ENCODE measurements at places on chromosomes 11 and 22.

GRCh38 chr22:27726686-27727449 lies 74.7 kb downstream of the MN1 start:
- DNase-seq, result no peak

GRCh38 chr11:75603791-75604736 lies 42.0 kb downstream of the SERPINH1 start:
- DNase-seq, result no peak

GRCh38 chr11:130413405-130414106 lies 14.9 kb downstream of the ADAMTS8 start:
- DNase-seq, result no peak

DNA sequence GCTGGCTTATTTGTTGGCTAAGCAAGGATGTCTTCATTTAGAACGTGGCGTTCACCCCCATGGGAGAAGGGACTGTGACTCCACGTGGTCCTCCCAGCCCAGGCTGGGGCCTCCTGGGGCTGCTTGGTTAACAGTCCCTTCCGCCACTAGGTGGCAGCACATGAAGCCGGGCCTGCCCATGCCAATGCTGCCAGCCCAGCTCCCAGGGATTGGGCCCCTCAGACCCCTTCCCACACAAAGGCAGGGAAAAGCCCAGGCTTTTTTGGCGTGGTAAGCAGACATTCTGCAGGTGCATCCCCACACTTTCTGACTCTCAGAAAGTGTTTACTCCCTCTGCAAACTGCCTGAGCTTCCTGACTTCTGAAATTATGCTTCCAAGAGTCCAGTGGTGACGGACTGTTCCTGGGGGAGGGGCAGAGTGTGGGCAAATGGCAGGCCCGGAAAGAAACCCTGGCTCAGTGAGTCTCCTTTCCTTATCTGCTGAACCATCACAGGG lies 3.1 kb downstream of the CBX6 start:
- DNase-seq, result peak; percentile 91

DNA sequence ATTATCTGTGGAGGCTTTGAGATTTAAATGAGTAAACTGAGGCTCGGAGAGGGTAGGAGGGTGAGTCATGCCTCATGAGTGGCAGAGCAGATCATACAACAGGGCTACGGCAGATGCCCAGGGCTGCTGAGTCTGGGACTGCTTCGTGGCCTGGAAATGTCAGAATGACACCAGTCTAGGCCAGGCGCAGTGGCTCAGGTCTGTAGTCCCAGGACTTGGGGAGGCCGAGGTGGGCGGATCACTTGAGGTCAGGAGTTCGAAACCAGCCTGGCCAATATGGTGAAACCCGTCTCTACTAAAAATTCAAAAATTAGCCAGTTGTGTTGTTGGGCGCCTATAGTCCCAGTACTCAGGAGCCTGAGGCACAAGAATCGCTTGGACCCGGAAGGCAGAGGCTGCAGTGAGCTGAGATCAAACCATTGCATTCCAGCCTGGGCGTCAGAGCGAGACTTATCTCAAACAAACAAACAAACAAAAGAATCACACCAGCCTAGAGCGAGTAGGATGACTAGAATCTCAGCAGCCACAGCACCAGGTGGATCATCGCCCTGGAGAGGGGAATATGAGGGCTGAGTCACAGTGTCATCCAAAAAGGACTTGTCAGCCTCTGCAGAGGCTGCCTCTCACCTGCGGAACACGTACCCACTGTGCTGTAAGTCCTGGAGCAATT lies 48.6 kb upstream of the ADA2 start:
- DNase-seq, result no peak

Measured in neural progenitor cell (in vitro differentiated cells).